ENCODE measurements at places on chromosomes 4 and X. TPM values are rescaled to one million over a fixed set of nuclear protein-coding genes. Genes with fewer than 3 reads are reported as not detected.

The GNL3L gene
- total RNA-seq = 41.3 TPM

The DIPK2B gene
- not detected for total RNA-seq

The AFF2 gene
- 5.8 TPM for total RNA-seq

The CSN3 gene
- total RNA-seq = not detected

The RIPPLY1 gene
- total RNA-seq = not detected

The TMEM271 gene
- total RNA-seq = not detected

The SPARCL1 gene
- 6.6 TPM for total RNA-seq

The MAGEH1 gene
- 40.2 TPM for total RNA-seq

The LIAS gene
- 19.1 TPM for total RNA-seq

The ZMYM3 gene
- 97.9 TPM for total RNA-seq

The ARMCX1 gene
- 24.8 TPM for total RNA-seq

The CENPVL1 gene
- 0.31 TPM for total RNA-seq

The SLC4A4 gene
- 4.9 TPM for total RNA-seq

The PNCK gene
- 35.1 TPM for total RNA-seq

The PLP2 gene
- total RNA-seq = 37.5 TPM

The PROM1 gene
- total RNA-seq = 13.7 TPM

The CT45A7 gene
- not detected for total RNA-seq

The AGTR2 gene
- total RNA-seq = 6.0 TPM

The TCEAL2 gene
- 1.4 TPM for total RNA-seq

The ANXA3 gene
- 87.2 TPM for total RNA-seq

The SRPK3 gene
- not detected for total RNA-seq

The CTAG2 gene
- total RNA-seq = not detected

The MXRA5 gene
- total RNA-seq = 131 TPM

The SMPX gene
- total RNA-seq = 2.7 TPM

The TMEM255A gene
- total RNA-seq = 1.8 TPM

The FHDC1 gene
- total RNA-seq = 4.2 TPM

The FAM53A gene
- total RNA-seq = 10.5 TPM

The IL2 gene
- total RNA-seq = not detected

The SPANXA1 gene
- total RNA-seq = not detected

The MAGEA12 gene
- not detected for total RNA-seq

The MAGEA9B gene
- not detected for total RNA-seq

All from mesothelial cell of epicardium (in vitro differentiated cells).